CD4-positive, alpha-beta memory T cell (primary cell): ENCODE measurements at places on chromosomes 7 and 10. TPM values are rescaled to one million over a fixed set of nuclear protein-coding genes. Genes with fewer than 3 reads are reported as not detected.

GRCh38 chr7:156082048-156083040 lies 270.1 kb upstream of the SHH start:
- no peak for DNase-seq

DNA sequence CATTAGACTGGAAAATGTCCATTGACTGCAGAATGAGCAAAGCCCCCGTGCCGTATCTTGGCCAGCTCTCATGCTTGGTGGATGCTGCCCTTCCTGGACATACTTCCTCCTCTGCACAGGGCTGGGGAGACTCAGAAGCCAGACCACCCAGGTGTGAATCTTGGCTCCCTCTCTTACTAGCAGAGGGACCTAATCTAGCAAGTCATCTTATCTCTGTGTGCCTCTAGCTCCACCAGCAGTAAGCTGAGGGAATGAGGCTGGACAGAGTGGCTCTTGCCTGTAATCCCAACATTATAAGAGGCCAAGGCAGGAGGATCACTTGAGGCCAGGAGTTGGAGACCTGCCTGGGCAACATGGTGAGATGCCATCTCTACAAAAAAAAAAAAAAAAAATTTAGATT lies 173.8 kb upstream of the GHITM start:
- no peak for DNase-seq

DNA sequence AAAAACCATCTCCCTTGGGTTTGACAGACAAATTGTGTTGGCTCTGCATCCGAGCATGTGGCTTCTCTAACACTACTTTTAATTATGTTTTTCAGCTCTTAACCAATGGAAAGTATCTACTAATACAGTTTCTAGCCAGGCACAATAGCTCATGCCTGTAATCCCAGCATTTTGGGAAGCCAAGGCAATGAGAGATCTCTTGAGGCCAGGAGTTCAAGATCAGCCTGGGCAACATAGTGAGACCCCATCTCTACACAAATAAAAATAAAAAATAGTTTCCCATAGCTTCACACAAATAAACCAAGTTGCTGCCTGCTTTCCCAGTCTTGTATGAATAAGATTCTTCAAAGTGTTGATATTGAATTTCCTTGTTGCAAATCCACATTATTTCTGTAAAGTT lies 13.8 kb upstream of the ARHGAP12 start:
- no peak for DNase-seq

CNPY1 gene
- total RNA-seq: not detected

GRCh38 chr10:100746784-100747455 lies 1.5 kb downstream of the PAX2 start:
- DNase-seq: no peak

DNA sequence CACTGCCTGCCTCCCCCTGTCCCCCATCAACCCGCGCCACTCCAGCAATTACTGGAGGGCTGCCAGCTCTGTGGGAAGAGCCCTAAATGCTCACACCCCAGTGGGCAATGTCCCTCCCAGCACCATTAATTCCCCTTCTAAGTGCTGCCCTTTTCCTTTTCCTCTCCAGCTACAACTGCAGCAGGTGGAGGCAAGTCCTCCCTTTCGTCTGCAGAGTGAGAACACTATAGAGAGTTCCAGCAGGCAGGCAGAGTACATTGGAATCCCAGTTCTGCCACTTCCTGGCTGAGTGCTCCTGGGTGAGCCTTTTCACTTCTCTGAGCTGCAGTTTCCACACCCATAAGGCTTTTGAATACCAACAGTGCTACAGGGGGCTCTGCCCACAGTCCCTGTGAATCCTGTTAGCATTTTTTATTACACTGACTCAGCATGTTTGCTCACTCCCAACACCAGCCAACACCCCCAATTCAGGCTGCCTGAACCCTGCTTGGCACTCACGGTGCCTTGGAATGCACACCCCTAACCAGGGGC lies 447.0 kb downstream of the GRID1 start:
- DNase-seq: no peak

- DNase-seq: no peak
Observed at GRCh38 chr7:158584407-158584806, 3.2 kb downstream of the PTPRN2 start.

TAS2R41 gene
- 0.73 TPM for total RNA-seq

DNA sequence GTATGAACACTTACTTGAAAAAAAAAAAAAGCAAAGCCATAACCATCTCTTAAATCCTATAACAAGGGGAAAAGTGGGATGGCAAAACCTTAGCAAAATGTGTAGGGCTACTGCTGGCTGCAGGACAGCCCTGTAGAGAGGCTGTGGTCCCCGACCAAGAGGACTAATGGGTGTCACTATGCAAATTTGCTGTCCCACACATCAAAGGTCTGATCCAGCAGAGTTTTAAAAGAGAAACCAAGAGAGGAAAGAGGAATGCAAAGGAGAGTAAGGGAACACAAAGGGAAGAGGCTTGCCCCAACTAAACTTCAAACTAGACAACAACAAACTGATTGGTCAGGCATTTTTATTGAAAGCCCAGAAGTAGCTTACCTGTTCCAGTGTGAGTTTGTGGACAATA lies 3.1 kb upstream of the ZNRF2 start:
- DNase-seq: no peak

DNA sequence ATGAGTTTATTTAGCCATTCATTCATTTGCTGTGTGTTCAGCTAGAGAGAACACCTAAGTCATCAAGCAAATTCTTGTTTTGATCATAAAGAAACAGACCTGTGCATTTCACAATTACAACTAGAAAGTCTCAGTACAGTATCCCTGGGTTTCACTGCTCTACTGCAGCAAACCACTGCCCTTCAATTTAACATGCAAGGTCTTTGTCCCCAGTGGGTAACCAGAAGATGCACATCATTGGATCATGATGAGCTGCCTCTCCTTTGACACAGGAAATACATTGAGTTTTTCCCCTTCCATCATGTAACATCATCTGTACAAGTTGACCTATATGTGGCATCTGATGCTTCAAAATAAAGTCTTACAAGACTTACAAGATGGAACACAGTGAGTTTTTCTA lies 70.5 kb upstream of the MRLN start:
- no peak for DNase-seq

- DNase-seq: no peak
Observed at GRCh38 chr10:48531486-48531885, 73.4 kb downstream of the ARHGAP22 start.

DNA sequence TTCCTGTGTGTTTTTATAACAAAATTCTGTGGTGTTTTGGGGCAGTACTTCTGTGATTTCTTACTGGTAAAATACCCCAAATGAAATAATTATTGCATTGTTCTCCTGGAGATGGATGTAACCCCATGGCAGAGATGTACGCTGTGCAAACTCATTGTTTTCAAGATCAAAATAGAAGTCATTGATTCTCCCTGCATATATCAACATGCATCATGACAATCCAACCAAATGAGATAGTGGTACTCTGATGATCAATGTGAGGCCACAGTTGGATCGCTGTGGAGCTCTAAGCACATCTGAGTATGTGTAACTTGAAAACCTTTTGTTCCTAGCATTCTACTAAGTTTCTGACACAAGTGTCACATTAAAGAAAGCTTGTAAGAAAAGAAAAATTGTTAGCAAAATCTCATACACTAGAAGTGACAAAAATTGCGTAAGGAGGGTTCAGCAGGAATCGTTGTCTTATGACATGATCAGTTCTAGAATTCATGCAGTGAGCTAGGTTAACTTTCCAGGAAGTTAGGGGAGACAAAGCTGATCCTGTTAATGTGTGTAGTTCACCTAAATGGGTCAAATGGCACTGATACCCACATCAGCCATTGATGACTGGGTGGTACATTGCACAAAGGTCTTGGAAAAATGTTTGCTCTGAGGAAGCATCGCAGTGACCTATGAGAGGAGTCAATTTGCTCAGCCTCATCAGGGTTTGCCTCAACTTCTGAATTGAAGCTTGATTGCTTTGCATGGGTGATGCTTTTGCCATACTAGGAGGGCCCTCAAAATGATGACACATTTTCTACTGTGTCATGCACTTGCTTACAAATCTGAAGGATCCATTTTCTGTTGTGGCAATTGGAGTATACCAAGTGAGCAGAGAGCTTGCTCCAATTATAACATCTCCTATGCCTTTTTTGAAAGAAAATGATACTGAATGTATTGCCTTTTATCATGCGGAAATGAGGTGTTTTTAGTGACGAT lies 145.1 kb downstream of the PLXDC2 start:
- DNase-seq: no peak

- peak; percentile 61 for DNase-seq
Observed at GRCh38 chr10:101095550-101096213, 33.9 kb downstream of the KAZALD1 start.

IDI1 gene
- 32.4 TPM for total RNA-seq

DNA sequence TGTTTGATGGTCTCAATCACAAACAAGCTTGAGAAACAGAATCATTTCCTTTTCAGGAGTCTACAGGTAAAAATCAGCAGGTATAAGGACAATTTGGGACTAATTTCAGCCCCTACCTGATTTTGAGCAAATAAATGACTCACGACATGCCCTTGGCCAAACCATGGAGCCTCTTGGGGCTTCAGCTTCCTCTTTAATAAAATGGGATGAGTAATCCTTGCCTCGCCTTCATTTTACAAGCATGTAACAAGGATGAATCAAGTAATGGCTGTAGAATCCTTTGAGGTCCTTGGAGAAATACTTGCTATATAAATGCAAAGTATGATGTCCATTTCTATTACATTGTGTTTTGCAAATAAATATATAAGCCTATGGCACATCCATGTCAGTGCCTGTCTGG lies 212.8 kb upstream of the PODXL start:
- no peak for DNase-seq

HOXA7 gene
- total RNA-seq: not detected

AP1S1 gene
- total RNA-seq: 8.8 TPM

- no peak for DNase-seq
Observed at GRCh38 chr10:1464881-1465417, 272.4 kb downstream of the ADARB2 start.

GIMAP7 gene
- 464 TPM for total RNA-seq

DNA sequence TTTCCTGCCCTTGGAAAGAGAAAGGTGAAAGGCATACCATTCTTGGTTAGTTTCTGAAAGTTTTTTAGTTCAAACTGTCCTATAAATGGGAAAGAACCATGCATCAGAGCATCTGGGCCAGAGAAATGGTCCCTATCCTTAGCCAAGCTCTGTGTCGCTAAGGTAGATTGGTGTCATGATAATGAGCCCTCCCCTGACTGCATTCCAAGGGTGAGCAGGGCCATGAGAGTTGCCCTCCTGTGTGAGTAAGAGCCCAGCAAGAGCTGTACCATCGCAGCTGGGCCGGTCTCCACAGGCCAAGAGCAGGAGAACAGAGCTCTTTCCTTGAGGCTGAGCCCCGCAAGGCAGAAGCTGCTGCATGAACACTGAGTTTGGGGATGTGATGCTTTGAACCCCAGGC lies 30.3 kb downstream of the GRB10 start:
- DNase-seq: no peak

DNA sequence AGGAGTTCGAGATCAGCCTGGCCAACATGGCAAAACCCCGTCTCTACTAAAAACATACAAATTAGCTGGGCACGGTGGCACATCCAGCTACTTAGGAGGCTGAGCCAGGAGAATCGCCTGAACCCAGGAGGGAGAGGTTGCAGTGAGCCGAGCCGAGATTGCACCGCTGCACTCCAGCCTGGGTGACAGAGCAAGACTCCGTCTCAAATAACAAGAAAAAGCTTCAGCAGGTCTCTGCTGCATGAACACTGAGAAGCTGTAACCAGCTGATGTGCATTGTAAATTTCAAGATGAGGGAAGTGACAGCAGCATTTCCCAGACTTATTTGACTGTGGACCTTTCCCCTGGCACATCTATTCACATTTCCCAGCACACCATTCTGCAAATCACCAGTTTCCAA lies 222.0 kb downstream of the CALN1 start:
- no peak for DNase-seq

GRCh38 chr7:69609541-69610373 lies 11.5 kb downstream of the AUTS2 start:
- DNase-seq: no peak

GRCh38 chr7:120171406-120171805 lies 101.6 kb upstream of the KCND2 start:
- DNase-seq: no peak

GRCh38 chr10:131577786-131578471 lies 266.4 kb upstream of the TCERG1L start:
- no peak for DNase-seq

PPP1R3C gene
- total RNA-seq: not detected

SORCS3 gene
- total RNA-seq: not detected

GRCh38 chr10:22370320-22370719 lies 25.0 kb downstream of the SPAG6 start:
- no peak for DNase-seq

GRCh38 chr7:137209151-137209817 lies 134.2 kb downstream of the PTN start:
- no peak for DNase-seq

CAMK2B gene
- not detected for total RNA-seq

DNA sequence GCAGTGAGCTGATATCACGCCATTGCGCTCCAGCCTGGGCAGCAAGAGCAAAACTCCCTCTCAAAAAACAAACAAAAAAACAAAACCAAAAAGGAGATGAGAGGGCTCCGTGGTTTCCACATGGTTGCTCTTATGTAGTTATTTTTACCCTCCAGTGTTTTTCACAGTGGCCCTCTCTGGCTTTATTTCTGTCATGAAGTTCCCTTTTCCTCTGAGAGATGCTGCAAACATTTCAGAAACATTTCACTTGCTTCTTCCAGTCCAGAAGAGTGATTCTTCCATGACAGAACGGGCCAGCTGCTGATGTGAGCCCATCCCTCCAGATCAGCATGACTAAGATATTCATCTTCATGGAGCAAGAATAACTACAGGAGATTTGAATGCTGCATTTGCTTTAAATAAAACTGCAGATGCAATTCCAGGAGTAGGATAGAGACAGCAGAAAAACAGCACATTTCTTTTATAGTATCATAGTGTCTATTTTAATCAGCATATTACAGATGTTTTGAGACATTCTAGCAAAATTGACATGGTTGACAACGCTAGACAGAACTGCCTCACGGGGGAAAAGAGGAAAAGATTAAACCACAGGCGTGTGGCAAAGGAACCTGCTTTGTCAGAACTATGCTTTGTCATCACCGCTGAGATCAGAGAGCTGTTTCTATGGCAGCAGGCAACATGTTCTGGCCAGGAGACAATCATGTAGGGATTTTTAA lies 40.3 kb downstream of the NRCAM start:
- no peak for DNase-seq

MMRN2 gene
- not detected for total RNA-seq

DENND2A gene
- total RNA-seq: not detected

GRCh38 chr10:71836596-71836974 lies 14.5 kb downstream of the PSAP start:
- no peak for DNase-seq

GRCh38 chr10:80203835-80204676 lies 1.3 kb downstream of the ANXA11 start:
- no peak for DNase-seq

PIK3CG gene
- 32.6 TPM for total RNA-seq

CRTAC1 gene
- not detected for total RNA-seq

DNA sequence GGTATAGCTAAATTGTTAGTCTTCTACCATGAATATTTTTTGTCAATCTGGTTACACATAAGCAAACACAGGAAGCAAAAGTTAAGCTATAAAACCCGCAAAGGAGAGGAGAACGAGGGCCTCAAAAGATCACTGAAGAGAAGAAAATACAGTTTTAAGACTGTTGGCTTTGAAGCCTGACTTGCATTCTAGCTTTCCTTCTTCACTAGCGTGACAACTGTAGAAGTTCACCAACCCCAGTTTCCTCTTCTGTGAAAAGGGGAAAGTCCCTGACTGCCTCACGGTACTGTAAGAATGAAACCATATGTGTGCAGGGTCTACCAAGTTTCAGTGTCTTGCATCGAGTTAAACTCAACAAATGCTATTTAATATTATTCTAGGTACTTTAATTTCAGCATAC lies 7.5 kb upstream of the LRRN3 start:
- peak; percentile 66 for DNase-seq
